Vagina (tissue), 2 donors: ENCODE measurements at places on chromosomes 7 and 10. TPM values are rescaled to one million over a fixed set of nuclear protein-coding genes. Genes with fewer than 3 reads are reported as not detected.

Gene CCDC136
- 17.9 TPM for total RNA-seq

Gene CACUL1
- 13.8 TPM for total RNA-seq

Gene UNCX
- not detected for total RNA-seq

Gene FGFR2
- 54.0 TPM for total RNA-seq

Gene UFSP1
- total RNA-seq, result 3.4 TPM

Gene VPS41
- total RNA-seq, result 46.7 TPM

Gene AP5Z1
- 40.5 TPM for total RNA-seq

Gene DGKI
- total RNA-seq, result 1.2 TPM

DNA sequence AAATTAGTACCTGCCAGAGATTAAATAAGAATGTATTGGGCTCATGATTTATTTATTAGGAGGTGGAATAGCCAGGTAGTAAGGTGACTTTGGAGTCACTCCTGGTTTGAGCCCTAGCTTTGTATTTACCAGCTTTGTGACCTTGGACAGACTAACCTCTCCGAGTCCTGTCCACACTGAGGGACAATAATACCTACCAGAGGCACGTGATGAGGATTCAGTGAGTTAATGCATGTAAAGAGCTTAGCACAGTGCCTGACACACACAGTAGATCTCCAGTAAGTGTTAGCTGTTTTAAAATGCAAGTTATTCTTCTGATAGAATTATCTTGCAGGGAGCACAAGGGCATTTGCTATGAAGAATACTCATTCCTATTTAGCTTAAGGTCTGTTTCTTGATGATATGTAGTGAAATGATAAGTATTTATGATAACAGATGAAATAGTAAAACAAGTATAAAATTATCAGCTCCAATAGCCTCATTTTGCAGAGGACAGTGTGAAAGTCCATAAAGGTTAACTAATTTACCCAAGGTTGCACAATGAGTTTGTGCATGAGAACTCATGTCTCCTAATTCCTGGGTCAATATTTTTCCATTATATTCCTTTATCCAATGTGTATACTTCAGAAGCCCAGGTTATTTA is 36.4 kb downstream of the RABGEF1 start:
- no peak for DNase-seq

GRCh38 chr7:80362010-80362618 is 149.8 kb downstream of the GNAT3 start:
- DNase-seq, result no peak

GRCh38 chr7:79281426-79281825 is 172.0 kb downstream of the MAGI2 start:
- DNase-seq, result no peak

- DNase-seq, result no peak
These were observed 66.7 kb upstream of the LEP start for GRCh38 chr7:128174386-128174785.

- no peak for DNase-seq
These were observed 53.4 kb downstream of the PPP1R3C start for GRCh38 chr10:91579329-91579985.

DNA sequence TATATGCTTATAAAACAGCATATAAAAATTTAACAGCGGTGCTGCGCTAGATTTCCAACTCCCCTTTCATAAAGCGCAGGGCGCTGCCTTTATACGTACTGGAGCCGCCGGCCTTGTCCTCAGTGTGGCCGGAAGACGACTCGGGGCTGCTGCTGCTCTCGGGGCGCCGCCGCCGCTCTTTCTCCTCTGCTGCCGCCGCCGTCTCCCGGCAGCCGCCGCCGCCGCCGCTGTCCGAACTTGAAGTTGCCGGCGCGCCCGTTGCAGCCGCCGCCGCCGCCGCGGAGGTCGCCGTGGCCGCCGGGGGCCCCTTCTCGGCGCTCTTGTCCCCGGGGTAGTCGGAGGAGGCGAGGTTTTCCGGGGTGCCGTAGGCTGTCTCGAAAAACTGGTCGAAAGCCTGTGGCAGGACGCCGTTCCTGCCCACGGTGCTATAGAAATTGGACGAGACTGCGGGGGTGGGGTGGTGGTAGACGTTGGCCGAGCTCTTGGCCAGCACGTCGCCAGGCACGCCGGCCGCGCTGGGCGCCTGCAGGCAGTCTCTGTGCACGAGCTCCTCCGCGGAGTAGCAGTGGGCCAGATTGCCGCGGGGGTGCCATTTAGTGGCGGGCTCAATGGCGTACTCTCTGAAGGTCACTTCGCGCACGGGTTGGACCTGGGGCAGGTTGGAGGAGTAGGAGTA is 557 bp downstream of the HOXA11 start:
- DNase-seq, result no peak

- DNase-seq, result no peak
These were observed 53.4 kb downstream of the CFAP58 start for GRCh38 chr10:104406715-104407650.

DNA sequence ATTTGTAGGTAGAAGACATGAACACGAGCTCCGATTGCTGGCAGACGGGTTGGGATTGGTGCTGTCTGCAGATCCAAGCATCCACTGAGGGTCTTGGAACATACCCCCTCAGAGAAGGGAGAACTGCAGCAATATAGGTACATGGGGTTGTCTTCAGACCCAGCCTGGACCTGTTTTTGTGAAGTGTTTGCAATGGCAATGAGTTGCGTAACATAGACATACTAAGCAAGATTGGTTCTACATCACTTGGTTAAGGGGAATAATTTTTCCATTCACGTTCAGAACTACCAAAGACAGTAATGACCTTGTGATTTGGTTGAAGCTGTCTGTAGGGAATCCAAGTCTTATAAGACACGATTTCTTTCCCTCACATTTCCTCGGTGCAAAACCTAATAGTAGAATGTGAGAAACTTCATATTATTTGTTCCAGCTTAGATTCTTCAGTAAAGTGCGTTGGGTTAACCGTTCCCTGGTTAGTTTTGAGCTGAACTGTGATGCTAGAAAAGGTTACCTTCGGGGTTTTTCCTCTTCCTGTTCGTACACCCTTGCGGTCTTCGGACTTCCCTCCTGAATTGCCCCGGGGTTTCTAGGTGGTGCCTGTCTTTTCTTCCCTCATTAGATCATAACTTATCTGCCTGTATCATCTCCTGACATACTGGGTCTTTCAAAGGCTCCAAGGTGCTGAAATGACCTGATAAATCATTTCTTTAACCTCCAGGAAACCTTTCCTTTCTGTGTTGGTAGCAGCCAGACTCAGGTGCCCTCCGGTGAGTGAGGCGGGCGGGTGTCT is 14.4 kb downstream of the PROSER2 start:
- no peak for DNase-seq

GRCh38 chr10:1716839-1717238 is 20.5 kb downstream of the ADARB2 start:
- DNase-seq, result no peak
